ENCODE measurements at places on chromosomes 16 and 17.

DNA sequence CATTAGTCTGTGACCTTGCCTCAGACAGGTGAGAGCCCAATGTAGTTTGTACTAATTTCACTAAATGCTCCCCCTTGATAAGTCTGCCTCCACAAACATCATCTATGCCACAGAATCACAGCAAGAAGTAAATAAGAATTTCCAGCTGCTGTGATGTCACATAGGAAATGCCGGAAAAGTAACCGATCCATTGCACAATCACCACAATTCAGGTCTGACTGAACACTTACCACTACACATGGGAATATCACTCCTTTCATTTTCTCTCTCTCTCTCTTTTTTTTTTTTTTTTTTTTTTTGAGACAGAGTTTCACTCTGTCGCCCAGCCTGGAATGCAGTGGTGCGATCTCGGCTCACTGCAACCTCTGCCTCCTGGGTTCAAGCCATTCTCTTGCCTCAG, 79.0 kb upstream of the CDH11 start:
- DNase-seq = no peak

GRCh38 chr17:8288336-8289102, at the start of gene RANGRF:
Gene RANGRF (plus strand): TSS chr17:8288670. CDS start chr17:8288789, 119 bp downstream.
- peak; percentile 42 for DNase-seq

- DNase-seq = no peak
These were observed 17.3 kb upstream of the KRT24 start for GRCh38 chr17:40720899-40721298.

DNA sequence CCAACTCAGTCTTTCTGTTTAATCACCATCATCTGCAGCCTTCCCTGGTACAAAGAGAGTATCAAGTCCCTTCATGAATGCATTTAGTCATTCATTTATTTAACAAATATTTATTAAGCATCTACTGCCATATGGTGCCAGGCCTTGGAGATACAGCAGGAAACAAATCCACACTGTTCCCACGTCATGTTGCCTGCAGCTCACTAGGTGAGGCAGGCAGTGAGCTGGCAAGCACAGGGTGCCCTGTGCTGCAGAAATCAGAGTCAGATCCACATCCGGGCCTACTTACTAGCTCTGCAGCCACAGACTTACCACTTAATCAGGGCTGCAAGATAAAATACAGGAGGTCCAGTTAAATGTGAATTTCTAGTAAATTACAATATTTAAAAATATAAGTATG, 38.5 kb upstream of the CES5A start:
- DNase-seq = no peak

DNA sequence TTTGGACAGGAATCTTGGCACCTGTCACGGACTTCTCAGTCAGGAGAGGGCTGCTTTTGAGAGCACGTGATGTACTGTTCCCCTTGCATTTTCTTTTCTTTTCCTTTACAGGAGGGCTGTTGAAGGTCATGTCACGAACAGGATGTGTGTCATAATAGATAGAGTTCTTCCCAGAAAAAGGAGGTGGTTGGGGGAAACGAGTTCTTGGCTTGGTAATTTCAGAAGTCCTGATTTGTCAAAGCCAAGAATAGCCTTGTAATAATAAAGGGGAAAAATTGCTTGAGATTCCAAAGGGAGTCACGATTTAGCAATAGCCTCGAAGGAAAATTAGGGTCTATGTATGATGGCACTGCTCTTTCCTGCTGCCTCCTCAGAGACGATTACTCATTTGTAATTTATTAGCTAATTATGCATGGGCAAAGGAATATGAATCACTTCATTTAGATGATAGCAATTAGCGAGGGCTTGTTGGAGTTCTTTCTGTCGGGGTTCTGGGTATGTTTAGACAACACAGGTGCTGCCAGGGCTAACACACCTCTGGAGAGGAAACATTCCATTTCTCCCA, 277.7 kb upstream of the N4BP1 start:
- no peak for DNase-seq

GRCh38 chr17:28385037-28385400, 13.5 kb downstream of the SARM1 start:
- DNase-seq = no peak

DNA sequence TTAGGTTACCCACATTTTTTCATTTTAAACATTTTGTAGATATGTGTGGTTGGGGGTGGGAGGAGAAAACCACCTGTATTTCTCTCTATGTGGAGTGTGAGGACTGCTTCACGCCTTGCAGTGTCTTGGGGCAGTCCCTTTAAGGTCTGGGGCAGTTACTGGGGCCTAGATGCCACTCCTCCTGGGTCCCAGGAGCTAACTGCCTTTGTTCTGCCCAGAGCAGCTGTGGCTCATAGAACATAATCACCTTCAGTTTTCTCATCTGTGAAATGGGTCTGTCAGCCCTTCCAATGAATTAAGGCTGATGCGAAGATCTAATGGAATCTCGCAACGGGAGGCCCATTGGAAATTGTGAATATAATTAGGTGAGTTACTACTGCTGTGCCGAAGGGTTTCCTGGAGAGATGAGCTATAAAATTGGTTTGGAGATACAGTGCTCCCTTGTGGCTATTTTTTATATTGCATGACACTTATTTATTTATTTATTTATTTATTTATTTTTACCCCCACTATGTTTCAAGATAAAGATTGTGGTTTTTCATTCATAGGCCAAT, 22.9 kb downstream of the DHRS7C start:
- DNase-seq = no peak

GRCh38 chr17:75131278-75132017, at the start of gene NT5C:
Gene NT5C (minus strand): TSS chr17:75131742. CDS start chr17:75131707, 35 bp downstream.
- peak; percentile 85 for DNase-seq

DNA sequence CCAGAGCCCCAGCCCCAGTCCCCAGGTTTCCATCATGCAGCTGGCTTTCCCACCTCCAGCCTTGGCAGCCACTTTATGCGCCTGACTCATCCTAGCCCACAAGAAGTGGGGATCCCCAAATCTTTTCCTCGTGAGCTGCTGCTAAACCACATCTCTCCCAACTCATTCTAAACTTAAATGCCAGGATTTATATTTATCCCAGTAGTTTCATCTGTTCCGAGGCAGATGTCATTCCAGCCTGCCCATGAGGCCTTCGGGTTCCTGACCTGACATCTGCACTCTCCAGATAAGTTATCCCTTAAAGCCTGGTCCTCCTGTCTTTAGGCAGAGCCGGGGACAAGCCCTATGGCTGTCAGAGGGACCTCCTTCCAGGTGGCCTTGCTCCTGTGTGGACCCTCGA, 16.6 kb downstream of the PLXDC1 start:
- DNase-seq = no peak

GRCh38 chr16:2858245-2859025, 465 bp upstream of the PRSS22 start:
- no peak for DNase-seq

DNA sequence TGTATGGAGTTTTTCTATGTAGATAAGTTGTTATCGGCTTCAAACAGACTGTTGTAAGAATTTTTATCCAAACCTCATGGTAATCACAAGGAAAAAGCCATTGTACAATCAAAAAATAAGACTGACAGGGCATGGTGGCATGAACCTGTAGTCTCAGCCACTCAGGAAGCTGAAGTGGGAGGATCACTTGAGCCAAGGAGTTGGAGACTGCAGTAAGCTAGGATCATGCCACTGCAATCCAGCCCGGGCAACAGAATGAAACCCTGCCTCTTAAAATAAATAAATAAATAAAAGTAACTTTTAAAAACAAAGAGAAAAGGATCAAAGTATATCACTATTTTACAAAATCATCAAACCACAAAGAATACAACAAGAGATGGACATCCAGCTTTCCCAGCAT, 14.4 kb downstream of the OR1A1 start:
- no peak for DNase-seq

DNA sequence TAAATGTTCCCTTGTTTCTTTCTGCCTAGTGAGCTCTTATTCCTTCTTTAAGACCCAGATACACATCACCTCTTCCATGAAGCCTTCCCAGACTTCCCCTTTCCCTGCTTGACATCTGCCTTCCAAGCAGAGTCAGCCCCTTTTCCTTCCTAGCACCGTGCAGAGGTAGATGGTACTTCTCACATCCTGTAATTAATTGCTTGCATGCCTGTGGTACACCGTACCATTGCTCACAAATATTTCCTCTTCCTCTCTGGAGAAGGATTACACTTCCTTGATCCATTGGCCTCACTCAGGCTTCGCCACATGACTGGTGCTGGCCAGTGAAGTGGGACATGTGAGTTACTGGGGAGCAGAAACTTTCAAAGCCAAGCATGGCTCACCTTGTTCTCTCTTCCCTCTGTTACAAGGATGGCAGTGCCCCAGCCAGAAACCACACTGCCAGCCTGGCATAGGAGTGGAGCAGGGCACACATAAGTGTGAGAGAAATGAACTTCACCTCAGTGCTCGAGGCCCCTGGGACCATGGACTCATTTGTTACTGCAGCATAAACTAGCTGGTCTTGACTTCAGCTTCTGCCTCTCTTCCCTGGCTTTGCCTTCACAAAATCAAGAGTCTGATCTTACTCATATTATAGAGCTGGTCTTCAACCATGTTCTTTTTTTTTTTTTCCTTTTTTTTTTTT, 44.0 kb downstream of the SOST start:
- DNase-seq = no peak

DNA sequence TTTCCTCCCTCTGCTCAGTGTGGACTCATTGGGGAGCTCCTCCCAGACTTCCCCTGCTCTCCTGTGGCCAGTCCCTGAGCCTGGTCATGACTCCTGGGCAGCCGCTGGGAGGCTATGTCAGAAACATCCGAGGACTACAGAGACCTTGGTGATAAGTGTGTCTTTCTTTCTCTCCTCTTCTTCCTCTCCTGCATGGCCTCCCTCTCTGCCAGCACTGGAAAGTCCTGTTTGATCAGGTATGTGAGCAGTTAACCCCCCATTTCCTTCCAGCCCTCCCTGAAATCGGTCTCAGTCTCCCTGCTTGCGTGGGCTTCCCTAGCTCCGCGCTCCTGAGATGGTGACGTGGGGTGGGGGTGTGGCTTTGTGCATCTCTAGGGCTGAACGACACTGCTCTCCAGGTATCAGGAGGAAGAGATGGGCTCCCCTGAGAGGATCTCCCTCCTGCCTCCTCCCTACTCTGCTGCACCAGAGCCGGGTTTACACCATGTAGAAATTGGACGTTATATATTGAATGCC, 2.1 kb downstream of the RHBDL3 start:
- DNase-seq = no peak

DNA sequence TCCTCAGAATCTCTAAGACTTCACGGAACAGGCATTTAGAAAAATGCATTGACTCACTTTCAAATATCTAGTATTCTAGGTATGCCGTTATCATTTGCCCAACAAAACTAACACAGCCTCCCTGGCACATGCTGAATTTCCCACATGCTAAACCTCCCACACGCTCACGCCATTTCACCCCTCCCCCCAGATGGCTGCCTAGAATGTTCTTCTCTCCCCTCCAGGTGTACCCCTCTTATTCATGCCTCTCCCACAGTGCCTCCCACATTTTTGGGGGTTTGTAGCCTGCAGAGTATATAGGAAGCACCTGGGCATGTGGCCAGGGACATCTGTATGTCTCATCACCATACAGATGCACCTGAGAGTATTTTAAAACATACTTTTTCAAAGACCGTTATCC, 38.2 kb upstream of the ICAM2 start:
- no peak for DNase-seq

DNA sequence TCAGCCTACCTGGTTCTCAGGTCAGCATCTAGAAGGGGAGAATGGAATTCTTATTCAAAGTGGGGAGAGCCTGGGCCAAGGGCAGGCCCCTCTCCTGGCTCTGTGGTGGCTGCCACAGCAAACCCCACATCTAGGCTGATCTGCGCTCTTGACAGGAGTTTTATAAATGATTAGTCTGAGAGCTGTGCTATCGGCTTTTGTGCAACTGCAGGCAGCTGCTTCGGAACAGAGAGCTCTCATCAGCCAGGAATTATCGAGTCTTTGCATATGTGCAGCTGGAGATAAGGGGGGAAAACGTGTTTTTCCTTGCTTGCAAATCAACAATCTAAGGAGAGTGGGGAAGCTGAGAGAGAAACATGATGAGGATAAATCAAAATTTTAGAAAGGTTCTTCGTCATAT, 91.7 kb downstream of the HS3ST3A1 start:
- DNase-seq = no peak

- no peak for DNase-seq
These were observed 220.1 kb downstream of the SLC39A11 start for GRCh38 chr17:72872396-72872795.

All from ascending aorta (tissue), 2 donors.